Esophagus muscularis mucosa (tissue), 4 donors: ENCODE measurements at places on chromosomes 1 and 21.
A peak's percentile ranks its signal among the peaks of the same experiment; 100 is the strongest.

GRCh38 chr1:170703591-170703990, 39.7 kb downstream of the PRRX1 start:
- no peak overlapping the region for H3K27ac ChIP-seq
- H3K27me3 ChIP-seq: no peaks in the 10 kb centered on the region
- H3K4me3 ChIP-seq: no peak overlapping the region
- H3K4me1 ChIP-seq: peaks cover 14% of the 10 kb centered on the region
- no peak for DNase-seq
- H3K36me3 ChIP-seq: no peaks in the 10 kb centered on the region

GRCh38 chr1:32926562-32926961, 25.4 kb upstream of the TMEM54 start:
- H3K4me3 ChIP-seq: no peak overlapping the region
- H3K27ac ChIP-seq: no peak overlapping the region
- H3K27me3 ChIP-seq: no peaks in the 10 kb centered on the region
- DNase-seq: no peak
- H3K4me1 ChIP-seq: peaks cover 17% of the 10 kb centered on the region
- H3K36me3 ChIP-seq: no peaks in the 10 kb centered on the region

- H3K4me3 ChIP-seq: peak overlapping the region; percentile 71
- no peaks in the 10 kb centered on the region for H3K27me3 ChIP-seq
- peak overlapping the region; percentile 96 for H3K27ac ChIP-seq
- DNase-seq: peak; percentile 93
- H3K36me3 ChIP-seq: peaks cover 22% of the 10 kb centered on the region
These were observed 6.0 kb upstream of the SF3A3 start for GRCh38 chr1:37995751-37996345.

- peaks cover 13% of the 10 kb centered on the region for H3K27me3 ChIP-seq
- peak overlapping the region; percentile 73 for H3K4me3 ChIP-seq
- peaks cover 13% of the 10 kb centered on the region for H3K4me1 ChIP-seq
- H3K36me3 ChIP-seq: no peaks in the 10 kb centered on the region
These were observed 1.7 kb downstream of the PTGFR start for GRCh38 chr1:78492386-78492950.

DNA sequence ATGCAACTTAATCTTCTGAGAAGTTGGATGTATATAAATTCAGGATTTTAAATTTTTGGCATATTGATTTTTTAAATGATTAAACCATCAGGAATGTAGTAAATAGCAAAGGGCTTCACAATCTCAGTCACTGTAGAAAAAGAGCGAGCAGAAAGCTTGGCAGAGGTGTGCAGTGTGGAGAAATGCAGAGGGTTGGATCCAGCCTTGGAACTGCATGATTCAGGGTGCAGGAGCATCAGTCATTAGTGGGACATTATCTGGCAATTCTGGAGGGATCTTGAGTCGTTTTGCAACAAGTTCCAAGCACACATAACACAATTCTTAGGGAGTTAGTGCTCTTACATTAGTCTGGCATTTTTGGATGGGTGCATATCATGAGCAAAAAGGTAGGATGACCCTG, 267.9 kb downstream of the PLA2G4A start:
- H3K27me3 ChIP-seq: no peaks in the 10 kb centered on the region
- H3K4me1 ChIP-seq: no peaks in the 10 kb centered on the region
- no peak overlapping the region for H3K27ac ChIP-seq
- H3K4me3 ChIP-seq: no peak overlapping the region

- no peak overlapping the region for H3K4me3 ChIP-seq
- no peak overlapping the region for H3K27ac ChIP-seq
- H3K27me3 ChIP-seq: no peaks in the 10 kb centered on the region
- no peak for DNase-seq
- peaks cover 14% of the 10 kb centered on the region for H3K36me3 ChIP-seq
These were observed 5.4 kb upstream of the PITHD1 start for GRCh38 chr1:23772854-23773242.

GRCh38 chr1:210144736-210145135, 87.9 kb upstream of the SERTAD4 start:
- H3K4me3 ChIP-seq: no peak overlapping the region
- no peaks in the 10 kb centered on the region for H3K36me3 ChIP-seq
- H3K27ac ChIP-seq: no peak overlapping the region
- DNase-seq: no peak
- no peaks in the 10 kb centered on the region for H3K27me3 ChIP-seq

- H3K4me3 ChIP-seq: no peak overlapping the region
- H3K4me1 ChIP-seq: no peaks in the 10 kb centered on the region
- H3K27me3 ChIP-seq: no peaks in the 10 kb centered on the region
- no peak for DNase-seq
- no peaks in the 10 kb centered on the region for H3K36me3 ChIP-seq
- H3K27ac ChIP-seq: no peak overlapping the region
These were observed 27.0 kb downstream of the SIM2 start for GRCh38 chr21:36725793-36726386.
